ENCODE measurements at places on chromosomes 5 and 9. TPM values are rescaled to one million over a fixed set of nuclear protein-coding genes. Genes with fewer than 3 reads are reported as not detected.

Gene NR6A1
- total RNA-seq, result 7.6 TPM

Gene CDC20B
- 0.08 TPM for total RNA-seq

Gene FAM221B
- total RNA-seq, result not detected

Gene UGT3A1
- total RNA-seq, result not detected

Gene UNC13B
- total RNA-seq, result 35.2 TPM

Gene MELK
- total RNA-seq, result 112 TPM

Gene MAP1B
- 82.3 TPM for total RNA-seq

Gene PTPRD
- total RNA-seq, result not detected

Gene NUP214
- 34.9 TPM for total RNA-seq

Gene ZNF454
- 0.10 TPM for total RNA-seq
